ENCODE measurements at places on chromosomes 2 and 18.

- DNase-seq: no peak
Measured at GRCh38 chr2:101160454-101160853, 9.3 kb upstream of the TBC1D8 start.

GRCh38 chr2:191617575-191617974 is 60.4 kb upstream of the NABP1 start:
- DNase-seq: no peak

- DNase-seq: no peak
Measured at GRCh38 chr2:9565436-9566153, 10.0 kb upstream of the ADAM17 start.

GRCh38 chr2:200716386-200716785 is 95.3 kb upstream of the BZW1 start:
- DNase-seq: no peak

DNA sequence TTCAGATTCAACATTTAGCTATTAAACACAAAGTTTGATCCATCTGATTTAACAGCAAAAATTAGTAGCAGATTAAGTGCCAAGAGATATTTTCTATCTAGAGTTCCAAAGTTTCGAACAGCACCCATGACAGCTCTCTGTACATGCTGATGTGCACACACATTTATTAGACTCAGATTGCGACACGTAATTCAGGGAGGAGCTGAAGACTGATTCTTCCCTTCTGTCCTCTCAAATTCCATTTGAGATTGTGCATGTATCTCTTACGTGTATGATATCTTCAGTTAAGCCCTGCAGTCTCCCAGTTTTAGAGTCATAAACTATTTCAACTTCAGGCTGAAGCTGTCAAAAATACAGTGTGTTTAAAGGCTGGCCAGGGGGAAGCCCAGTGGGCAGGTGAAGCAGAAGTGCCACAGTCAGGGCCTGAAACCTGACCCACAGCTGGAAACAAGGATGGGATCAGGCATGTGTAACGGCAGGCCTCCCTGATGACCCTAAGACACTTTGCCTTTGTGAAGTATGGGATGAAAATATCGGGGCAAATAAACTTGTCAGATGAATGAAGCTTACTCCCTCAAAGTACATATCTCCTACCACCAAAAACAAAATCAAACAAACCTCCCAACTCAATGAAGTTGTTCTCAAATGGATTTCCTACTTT is 30.6 kb downstream of the CYB5A start:
- no peak for DNase-seq

GRCh38 chr2:227473806-227474205 is 1.9 kb downstream of the AGFG1 start:
- no peak for DNase-seq

- DNase-seq: no peak
Measured at GRCh38 chr2:220893411-220893810, 678.7 kb downstream of the EPHA4 start.

DNA sequence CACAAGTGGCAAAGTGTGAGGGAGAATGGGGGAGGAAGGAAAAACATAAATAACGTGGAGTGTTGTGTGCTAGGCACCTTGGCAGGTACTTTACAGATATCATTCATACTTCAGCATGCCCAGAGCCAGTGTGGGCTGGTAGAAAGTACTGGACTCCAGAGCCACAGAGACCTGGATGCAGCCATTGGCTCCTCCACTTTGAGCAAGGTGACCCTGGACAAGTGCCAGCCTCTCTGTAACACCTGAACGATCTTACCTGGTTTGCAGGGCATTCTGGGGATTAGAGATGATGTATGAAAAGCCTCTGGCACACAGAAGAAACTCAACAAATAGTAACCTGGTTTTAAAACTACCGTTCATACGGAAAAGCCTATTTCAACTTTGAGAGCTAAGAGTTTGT is 6.3 kb downstream of the LOXHD1 start:
- no peak for DNase-seq

DNA sequence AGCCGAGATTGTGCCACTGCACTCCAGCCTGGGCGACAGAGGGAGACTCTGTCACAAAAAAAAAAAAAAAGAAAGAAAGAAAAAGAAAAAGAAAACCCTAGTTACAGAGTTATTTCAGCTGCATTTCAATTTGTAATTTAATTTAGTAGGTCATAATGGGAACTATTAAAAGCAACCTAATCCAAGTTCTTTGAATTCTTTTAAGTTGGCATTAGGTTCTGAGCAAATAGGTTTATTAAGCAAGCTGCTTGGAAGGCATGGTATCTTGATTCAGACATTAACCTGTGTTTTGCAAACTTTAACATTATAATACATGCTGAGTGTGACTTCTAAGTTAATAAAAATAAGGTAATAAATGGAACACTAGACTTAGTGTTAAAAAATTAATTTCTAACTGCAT is 29.8 kb upstream of the COBLL1 start:
- no peak for DNase-seq

DNA sequence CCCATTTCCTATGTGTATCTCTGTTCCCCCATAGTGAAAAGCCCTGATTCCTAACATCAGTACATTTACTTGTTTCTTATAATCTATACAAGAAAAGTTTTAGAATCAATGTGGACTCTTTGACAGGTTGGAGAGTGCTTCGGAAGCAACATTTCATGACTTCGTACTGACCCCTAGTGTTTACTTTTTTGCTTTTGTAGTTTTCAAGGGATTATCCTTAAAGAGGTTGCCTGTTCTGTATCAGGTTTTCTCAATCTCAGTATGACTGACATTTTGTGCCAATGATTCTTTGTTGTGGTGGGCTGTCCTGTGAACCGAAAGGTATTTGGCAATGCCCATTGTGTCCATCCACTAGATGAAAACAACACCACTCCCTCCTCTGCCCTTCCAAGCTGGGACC is 43.3 kb upstream of the SERPINB2 start:
- DNase-seq: no peak

- DNase-seq: no peak
Measured at GRCh38 chr2:232502511-232502910, 14.9 kb upstream of the ECEL1 start.

DNA sequence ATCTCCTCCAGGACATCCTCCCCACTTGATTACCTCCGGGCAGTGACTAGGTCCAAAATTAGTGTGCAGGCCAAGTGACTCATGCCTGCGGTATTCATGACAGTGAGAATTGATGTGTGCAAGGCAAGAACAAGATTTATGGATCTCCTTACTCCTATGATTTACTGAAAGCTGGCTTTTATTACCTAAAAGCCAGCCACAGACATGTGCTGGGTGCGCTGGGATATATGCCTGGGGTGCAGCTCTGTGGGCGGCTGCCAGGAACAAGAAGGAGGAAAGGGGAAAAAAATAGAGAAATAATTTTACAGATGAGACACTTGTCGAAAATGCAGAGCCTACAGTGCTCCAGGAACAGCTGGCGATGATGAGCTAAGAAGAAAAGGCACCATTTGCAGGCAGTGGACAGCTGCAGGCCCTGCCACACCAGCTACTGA is 359.3 kb downstream of the CMPK2 start:
- no peak for DNase-seq

GRCh38 chr2:24040511-24040910 is 6.7 kb downstream of the WDCP start:
- no peak for DNase-seq

- no peak for DNase-seq
Measured at GRCh38 chr2:221529943-221530652, 42.0 kb downstream of the EPHA4 start.

GRCh38 chr18:12890964-12891363 is 6.9 kb upstream of the PTPN2 start:
- no peak for DNase-seq

GRCh38 chr2:136801661-136802060 is 36.3 kb downstream of the THSD7B start:
- DNase-seq: no peak

DNA sequence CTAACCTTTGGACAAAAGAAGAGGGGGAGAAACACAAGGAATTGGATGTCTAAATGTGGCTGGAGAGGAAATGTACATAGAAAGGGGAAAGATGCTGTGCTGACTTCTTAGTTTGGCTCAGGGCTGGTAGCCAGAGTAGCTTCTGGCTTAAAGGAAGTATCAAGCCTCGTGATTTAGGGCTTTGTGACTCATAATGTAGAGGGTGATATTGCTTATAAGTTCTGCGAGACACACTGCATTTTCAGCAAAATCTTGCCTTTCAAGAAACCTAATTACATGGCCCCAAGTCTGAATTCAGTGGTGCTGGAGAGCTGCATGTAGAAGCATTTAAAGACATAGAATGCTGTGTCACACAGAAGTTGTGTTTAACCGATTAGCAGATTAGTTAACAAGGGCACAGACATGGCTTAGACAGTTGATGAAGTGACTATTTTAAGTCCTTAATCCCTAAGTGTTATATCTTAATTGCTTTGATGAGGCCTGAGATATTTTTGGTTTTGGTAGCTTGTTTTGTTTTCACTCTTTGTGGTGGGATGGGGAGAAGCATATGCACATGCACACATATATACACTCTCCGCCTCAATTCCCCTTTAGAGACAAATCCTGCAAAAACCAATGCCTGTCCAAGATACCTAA is 66.4 kb downstream of the EPAS1 start:
- DNase-seq: no peak

DNA sequence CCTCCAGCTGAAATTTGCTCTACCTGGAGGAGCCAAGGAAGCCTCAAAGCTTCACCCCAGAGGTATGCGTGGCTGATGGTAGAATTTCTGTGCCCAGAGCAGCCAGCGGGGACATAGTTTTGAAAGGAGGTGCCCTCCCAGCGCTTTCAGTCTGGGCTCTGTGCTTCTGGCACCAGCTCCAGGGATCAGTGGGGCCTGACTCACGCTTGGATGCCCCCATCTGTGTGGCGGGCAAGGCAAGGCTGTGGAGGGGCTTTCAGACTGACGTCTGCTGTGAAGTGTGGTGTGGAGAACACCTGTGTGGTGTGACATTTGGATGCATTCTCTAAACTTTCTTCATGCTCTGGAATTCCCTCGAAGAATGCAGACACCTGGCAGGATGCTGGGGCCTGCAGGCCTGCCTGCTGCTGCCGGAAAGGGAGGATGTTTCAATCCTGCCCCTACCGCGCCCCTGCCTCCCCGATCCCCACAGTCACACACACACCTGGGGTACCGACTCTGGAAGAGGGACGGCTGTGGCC is 84.1 kb downstream of the CTIF start:
- DNase-seq: no peak

GRCh38 chr18:76402026-76402990 is 92.7 kb downstream of the ZNF516 start:
- no peak for DNase-seq

- DNase-seq: no peak
Measured at GRCh38 chr18:49584394-49584793, 22.5 kb downstream of the LIPG start.

DNA sequence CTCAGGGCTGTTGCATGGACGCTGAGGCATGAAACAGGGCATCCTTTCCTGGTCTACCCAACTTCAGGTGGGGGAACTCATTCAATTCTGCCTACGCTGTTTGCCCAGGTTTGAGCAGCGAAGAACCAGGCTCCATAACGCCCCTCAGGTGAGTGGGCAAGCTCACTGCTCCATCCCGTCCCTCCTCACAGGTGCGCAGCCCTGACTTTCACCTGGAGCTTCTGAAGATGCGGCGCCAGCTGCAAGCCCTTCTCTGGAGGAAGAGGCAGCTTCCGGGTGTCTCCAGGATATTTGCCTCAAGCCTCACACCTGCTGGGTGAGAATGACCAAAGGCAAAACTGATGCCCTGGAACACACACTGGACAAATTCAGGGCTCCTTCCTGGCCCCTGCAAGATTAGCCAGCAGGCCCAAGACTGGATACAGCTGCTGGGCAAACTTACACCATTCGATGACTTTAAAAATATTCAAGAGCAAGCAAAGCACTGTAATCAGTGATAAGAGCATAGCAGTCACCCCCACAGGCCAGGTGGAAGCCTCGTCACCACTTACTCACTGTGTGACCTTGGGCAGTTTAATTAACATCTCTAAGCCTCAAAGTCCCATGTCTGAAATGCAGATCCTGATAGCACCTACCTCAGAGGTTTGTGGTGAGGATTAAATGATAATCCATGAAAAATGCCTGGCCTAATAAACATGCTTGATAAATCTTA is 97.7 kb downstream of the GYPC start:
- DNase-seq: no peak

- DNase-seq: no peak
Measured at GRCh38 chr2:23491591-23492336, 106.8 kb downstream of the KLHL29 start.

DNA sequence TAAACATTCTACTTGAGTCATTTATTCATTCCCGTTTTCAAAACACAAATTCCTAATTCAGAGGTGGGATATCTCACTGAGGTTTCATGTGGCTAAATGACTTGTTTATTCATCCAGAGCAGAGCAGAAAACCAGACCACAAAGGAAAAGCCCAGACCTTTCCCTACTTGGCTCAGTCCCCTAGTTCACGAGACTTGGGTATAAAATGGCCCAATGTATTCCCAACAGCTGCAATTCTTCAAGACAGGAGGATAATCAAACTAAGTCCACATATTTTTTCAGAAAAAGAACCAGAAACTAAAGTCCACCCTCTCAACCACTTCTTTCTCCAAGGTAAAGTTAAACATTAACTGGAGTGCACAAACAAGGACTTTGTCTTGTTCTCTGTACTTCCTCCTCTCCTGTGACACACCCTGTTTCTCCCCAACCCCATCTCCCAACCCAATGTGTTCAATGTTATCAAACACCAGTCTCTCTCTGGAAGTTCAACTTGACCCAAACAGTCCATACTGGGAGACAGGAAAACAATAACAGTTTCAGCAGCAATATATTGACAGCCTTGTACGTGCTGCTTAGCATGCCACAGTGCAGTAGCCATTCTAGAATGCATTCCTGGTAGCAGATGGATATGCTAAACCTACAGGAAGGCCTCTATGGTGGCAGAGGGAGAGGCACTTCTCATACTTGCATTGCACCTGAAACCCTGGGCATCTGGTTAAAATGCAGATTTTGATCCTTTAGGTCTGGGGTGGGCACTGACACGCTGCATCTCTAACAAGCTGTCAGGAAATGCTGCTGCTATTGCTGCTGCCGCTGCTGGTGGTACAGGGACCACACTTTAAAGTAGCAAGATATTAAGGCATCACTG is 110.7 kb downstream of the INO80D start:
- DNase-seq: no peak

GRCh38 chr2:148459377-148459778 is 185.2 kb upstream of the EPC2 start:
- no peak for DNase-seq

DNA sequence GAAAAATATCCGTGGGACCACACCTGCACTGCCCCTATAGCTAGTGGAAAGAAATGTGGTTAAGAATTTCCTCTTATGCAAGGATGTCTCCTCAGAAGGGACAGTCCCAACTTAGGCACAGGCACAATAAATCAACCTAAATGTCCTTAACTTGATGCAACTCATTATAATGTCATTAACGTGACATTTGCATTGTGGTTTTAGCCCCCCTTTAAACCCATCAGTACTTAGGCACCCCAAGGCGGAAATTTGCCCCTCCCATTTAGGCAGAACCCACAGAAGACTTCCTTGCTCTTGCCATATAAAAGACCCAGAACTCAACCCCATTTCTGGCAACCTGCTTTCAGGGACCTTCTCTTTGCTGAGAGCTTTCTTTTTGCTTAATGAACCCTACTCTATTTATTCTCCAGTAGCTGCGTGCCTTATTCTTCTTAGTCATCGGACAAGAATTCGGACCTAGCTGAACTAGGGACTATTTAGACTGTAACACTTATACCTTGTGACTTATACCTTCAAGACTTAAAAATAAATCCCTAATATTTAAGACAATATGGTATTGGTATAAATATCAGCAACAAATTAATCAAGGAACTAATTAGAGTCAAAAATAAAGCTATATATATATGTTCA is 1281.6 kb upstream of the TMEFF2 start:
- DNase-seq: no peak

GRCh38 chr18:13366131-13366530 is 147.6 kb downstream of the LDLRAD4 start:
- DNase-seq: no peak

GRCh38 chr2:236871500-236872001 is 214.1 kb upstream of the COPS8 start:
- DNase-seq: no peak
